Nucleus accumbens (tissue), 56 donors: ENCODE measurements at places on chromosomes 7 and 10.

- DNase-seq, result no peak
Measured at GRCh38 chr7:151575410-151575809, 55.7 kb upstream of the RHEB start.

DNA sequence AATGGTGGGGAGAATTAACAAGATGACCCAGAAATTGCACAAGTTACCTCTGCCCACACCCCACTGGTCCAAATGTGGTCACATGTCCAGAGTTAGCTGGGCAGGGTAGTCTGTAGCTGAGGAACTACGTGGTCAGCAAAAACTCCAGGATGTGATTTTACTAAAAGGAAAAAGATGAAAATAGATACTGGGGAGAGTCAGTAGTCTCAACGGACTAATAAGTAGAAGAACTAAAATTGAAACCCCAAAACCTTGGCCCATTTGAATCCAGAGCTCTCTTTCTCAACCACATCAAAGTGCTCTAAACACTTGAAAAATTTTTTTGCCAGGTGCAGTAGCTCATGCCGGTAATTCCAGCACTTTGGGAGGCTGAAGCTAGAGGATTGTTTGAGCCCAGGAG is 146.3 kb downstream of the SKIDA1 start:
- DNase-seq, result no peak

GRCh38 chr10:69696073-69696731 is 66.2 kb downstream of the FAM241B start:
- DNase-seq, result no peak

- DNase-seq, result no peak
Measured at GRCh38 chr10:101655570-101655969, 39.4 kb downstream of the FBXW4 start.

- DNase-seq, result no peak
Measured at GRCh38 chr7:41771717-41772116, 68.8 kb upstream of the INHBA start.

- no peak for DNase-seq
Measured at GRCh38 chr10:103849212-103849877, 6.0 kb downstream of the SH3PXD2A start.

DNA sequence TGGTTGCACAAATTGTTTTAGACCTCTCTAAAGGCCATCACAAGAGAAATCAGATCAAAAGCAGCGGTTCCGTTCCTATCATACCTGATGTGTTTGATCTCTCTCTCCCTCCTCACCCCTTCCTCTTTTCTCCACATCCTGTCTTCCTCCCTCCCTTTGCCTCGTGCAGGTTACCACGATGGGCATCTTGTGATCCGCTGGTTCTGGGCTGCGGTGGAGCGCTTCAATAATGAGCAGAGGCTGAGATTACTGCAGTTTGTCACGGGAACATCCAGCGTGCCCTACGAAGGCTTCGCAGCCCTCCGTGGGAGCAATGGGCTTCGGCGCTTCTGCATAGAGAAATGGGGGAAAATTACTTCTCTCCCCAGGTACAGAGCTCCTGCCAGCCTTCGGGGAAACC is 28.5 kb upstream of the STK17A start:
- DNase-seq, result no peak

- DNase-seq, result no peak
Measured at GRCh38 chr7:121126801-121127534, 138.5 kb downstream of the CPED1 start.
